Adipocyte (in vitro differentiated cells): ENCODE measurements at places on chromosomes 13 and 19.

DNA sequence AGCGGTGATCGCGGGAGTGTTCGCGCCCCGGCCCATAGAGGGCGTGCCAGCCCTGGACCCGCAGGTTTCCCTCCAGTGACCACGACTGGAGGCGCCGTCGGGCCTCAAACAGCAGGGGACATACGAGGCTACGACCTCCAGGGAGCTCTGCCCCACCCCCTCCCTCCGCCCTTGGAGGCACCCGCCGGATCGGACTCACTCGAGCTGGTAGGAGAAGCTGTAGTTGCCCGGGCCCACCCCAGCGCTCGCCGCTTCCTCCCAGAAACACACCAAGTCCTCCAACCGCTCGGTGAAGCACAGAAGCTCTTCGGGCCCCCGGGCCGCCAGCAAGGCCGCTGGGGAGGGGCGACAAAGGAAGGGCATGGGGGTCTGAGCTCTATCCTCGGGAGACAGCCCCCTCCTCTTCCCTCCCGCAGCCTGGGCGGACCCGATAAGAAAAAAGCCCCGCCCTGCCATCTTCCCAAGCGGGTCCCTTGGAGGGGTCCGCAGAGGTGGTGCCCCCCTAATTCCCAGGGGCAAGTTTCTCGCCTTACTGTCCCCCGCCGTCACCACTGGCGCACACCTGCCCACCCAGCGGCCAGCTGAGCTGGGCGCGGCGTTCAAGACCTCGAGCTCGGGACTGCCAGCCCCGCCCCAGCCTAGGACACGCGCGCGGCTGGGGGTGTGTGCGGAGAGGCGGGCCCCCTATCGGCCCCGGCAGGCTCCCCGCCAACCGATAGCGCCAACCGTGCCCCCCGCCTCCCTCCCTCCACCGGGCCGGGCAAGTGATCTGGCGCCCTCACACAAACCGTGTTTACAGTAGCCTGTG is 1.0 kb downstream of the EPOR start:
- DNase-seq = peak; percentile 40

DNA sequence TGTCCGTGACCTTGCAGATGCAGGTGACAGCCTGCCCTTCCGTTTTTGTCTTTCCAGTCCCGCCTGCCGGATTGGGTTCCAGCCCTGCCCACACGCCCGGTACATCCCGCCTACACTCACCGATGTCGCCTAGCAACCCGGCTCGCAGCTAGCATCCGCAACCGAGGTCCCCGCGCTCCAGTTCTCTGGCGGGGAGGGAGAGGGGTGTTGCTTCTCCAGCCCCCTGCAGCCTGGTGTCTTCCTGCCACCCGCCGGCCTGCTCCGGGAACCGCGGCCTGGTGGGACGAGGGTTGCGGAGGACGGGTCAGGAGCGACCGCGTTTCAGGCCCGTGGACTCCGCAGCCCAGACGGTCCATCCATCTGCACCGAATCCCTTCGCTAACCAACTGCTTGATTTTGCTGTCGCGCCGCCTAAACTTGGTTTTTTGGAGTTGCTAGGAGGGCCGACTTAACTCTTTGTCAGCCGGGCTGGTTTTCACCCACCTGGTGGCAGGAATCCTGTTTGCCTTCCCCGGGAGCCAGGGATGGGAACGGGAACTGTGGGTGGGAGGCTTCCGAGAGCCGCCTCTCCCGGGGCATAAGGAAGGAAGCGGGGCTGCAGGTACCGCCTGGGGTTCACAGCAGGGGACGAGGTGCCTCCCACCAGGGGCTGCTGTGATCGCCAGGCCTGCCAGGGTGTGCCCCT is 15.4 kb upstream of the MATK start:
- peak; percentile 46 for DNase-seq

GRCh38 chr19:7337380-7338194 is 11.2 kb upstream of the ARHGEF18 start:
- DNase-seq = no peak

GRCh38 chr13:43908156-43909126 is 28.7 kb downstream of the LACC1 start:
- DNase-seq = peak; percentile 80

GRCh38 chr19:10191347-10191746 is 3.4 kb downstream of the DNMT1 start:
- DNase-seq = peak; percentile 80

- no peak for DNase-seq
Measured at GRCh38 chr19:3225677-3226093, 1.2 kb downstream of the CELF5 start.

- DNase-seq = peak; percentile 26
Measured at GRCh38 chr13:20714161-20714560, 10.7 kb downstream of the IL17D start.
